ENCODE measurements at places on chromosomes 7 and 10.

GRCh38 chr10:129951101-129951969 is 12.7 kb downstream of the EBF3 start:
- no peak for DNase-seq

DNA sequence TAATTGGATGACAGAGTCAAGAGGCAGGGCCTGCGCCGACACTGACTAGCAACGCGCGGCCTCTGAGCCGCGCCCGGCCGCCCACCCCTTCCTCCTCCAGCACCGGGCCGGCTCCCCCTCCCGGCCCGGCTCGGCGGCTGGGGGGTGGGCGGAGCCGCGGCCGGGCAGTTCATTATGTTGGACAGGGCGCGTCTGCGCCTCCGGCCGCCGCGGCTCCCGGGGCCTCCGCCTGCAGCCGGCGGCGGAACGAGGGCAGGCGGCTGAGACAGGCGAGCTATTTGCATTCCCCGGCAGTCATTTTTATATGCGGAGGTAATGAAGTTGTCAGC is 106.7 kb downstream of the SNX10 start:
- DNase-seq: peak; percentile 11

DNA sequence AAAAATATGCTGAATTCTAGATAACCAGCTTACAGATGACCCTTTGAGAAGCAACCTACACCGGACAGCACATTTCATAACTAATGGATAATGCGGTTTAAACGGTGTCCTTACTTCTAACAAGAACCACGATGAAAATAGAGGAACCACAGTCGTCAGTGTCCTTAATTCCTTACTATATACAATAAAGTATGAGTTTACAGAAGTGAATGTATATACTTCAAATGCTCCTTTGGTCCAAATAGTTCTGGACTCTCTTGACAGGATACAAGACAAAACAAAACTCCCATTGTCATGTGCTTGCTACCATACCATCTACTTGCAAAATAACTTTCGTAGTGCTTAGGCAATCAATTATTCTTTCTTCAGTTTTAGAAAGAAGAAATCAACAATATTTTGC is 2.4 kb downstream of the NAMPT start:
- no peak for DNase-seq

DNA sequence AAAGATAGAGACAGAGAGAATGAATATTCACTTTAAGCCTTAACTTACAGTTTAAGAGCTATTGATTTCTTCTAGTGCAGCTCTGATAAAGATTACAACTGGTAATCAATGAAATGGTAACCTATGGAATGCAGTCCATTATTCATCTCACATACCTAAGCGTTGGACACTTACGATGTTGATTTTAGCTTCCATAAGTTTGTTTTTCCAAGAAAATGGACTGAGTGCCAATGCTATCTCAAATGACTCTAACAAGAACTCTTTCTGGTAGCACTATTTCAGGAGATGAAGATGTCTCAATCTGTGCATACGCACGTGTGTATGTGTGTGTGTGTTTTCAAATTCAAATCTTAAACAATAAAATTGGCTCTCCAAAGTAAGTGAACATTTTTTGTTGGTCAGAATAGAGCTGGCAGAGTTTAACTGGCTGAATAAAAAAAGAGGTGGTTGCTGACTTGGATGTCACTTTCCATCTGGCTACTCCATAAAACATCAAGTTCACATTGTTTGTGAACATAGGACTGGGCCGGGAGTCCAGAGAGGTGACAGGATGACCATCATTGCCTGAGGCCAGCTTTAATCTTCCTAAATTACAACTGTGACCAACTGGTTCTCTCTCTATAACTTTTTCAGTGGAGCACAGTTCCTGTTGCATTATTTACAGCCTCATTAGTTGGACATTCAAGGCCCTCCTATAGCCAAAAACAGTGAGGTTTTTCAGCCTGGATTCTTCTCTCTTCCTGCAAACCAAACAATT is 106.9 kb upstream of the CSTF2T start:
- DNase-seq: no peak

GRCh38 chr10:132554991-132555647 is 17.5 kb downstream of the INPP5A start:
- DNase-seq: no peak
